ENCODE measurements at places on chromosomes 11 and 22. TPM values are rescaled to one million over a fixed set of nuclear protein-coding genes. Genes with fewer than 3 reads are reported as not detected.

C11orf97 gene
- total RNA-seq = not detected

GVQW3 gene
- total RNA-seq = 3.5 TPM

- H3K4me1 ChIP-seq = peaks cover 21% of the 10 kb centered on the region
- DNase-seq = no peak
- peaks cover 3% of the 10 kb centered on the region for H3K36me3 ChIP-seq
- H3K27me3 ChIP-seq = peaks cover 8% of the 10 kb centered on the region
Observed at GRCh38 chr11:36385121-36385970, 89.3 kb downstream of the PRR5L start.

GRCh38 chr22:41968601-41969000, 642 bp upstream of the SEPTIN3 start:
- no peak for DNase-seq
- peaks cover 3% of the 10 kb centered on the region for H3K4me1 ChIP-seq
- no peak overlapping the region for H3K27ac ChIP-seq

DNA sequence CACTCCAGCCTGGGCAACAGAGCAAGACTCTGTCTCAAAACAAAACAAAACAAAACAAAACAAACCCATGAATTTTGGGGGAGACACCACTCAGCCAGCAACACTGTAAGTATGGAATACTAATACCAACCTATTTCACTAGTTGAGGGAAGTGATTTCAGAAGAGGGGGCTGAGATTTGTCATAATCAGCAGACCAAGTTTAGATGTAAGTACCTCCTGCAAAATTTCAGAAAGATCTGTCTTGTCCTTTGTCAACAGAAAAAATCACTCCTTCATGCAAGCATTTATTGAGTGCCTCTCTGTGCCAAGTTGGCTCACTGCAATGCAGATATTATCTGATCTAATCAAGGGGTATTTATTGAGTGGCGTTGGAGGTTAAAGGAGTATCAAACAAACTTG, 23.4 kb upstream of the ADA2 start:
- no peak overlapping the region for H3K4me3 ChIP-seq
- H3K27me3 ChIP-seq = no peaks in the 10 kb centered on the region
- H3K36me3 ChIP-seq = no peaks in the 10 kb centered on the region
- peak overlapping the region; percentile 96 for H3K27ac ChIP-seq
- peaks cover 23% of the 10 kb centered on the region for H3K4me1 ChIP-seq

DNA sequence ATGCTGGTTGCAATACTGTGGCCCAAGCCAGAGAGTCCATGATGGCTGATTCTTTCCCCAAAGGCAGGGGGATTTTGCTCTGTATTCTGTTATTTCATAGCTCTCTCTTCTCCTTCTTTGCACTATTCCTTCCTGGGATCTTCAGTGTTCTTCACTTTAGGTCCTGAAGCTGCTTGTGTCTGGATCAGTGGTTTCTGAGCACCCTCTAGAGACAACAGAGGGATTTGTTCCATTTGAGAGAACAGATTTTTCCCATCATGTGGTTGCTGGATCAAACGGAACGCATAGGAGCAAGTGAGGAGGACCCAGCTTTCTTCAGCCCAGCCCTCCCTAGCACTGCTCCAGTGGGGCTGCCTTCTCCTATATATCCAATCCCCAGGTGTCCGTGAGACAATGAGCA, 68.7 kb upstream of the SYN3 start:
- H3K27me3 ChIP-seq = no peaks in the 10 kb centered on the region
- H3K4me1 ChIP-seq = no peaks in the 10 kb centered on the region
- no peak for DNase-seq
- H3K27ac ChIP-seq = no peak overlapping the region
- H3K4me3 ChIP-seq = no peak overlapping the region
- no peaks in the 10 kb centered on the region for H3K36me3 ChIP-seq
